ENCODE measurements at places on chromosomes 1 and 21.

DNA sequence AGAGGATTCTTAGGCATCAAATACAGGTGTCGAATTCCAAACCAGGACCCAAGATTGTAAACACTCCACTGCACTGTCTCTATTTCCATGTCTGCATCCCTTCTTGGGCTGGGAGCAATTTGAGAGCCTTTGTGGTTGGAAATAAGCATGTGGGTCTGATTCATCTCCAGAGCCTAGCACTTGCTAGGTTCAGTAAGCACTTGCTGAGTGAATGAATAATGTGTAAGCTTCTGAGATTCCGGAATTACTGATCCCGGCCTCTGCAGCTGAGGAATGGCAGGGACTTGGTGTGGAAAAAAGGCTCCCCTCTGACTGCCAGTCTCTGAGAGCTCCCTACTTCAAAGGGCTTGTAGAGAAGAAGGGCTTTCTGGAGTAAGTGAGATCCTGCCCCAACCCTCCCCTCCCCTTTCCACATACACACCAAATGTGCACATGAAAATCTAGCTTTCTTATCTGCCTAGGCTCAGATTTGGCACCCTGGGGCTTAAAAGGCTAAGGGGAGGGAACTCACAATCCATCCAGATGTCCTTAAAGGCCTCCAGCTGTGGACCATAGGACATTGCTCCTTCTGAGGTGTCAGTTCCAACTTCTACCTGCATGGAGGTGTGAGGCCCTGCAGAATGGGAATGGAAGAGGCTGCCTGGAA lies 39.6 kb upstream of the TRABD2B start:
- peak; percentile 51 for DNase-seq

DNA sequence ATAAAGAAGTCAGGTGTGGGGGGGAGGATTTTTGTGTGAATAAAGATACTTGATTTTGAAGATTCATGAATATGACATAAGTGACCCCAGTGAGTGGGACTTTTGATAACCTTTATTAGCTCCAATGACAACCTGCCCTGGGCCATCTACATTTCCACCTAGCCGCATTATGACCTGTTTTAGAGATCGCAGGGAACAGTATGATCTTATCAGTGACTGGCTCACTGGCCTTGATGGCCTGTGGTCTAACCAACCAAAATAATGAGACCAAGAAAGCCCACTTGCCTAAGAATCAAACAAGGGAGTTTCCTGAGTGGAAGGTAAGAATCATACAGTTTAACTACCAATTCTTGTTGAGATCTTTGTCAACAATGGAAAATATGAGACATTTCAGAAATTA lies 1.8 kb downstream of the ELAPOR1 start:
- no peak for DNase-seq

DNA sequence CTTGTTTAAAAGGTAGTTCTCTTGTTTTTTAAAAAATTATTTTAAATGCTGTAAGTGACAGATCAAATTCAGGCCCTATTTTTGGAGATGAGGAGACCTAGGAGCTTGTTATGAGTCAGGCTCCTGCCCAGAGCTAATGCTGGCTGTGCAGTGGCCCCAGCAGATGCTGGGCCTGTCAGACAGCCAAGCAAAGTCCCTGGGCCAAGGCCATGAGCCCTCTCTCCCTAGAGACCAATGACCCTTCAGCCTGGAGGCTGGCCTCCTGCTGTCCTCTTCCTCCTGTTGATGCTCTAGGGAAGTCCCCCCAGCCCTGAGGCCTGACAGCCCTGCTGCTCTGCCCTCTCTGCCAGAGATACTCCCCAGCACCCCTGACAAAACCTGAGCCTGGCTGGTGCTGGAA lies 128.1 kb upstream of the CTTNBP2NL start:
- DNase-seq = no peak

DNA sequence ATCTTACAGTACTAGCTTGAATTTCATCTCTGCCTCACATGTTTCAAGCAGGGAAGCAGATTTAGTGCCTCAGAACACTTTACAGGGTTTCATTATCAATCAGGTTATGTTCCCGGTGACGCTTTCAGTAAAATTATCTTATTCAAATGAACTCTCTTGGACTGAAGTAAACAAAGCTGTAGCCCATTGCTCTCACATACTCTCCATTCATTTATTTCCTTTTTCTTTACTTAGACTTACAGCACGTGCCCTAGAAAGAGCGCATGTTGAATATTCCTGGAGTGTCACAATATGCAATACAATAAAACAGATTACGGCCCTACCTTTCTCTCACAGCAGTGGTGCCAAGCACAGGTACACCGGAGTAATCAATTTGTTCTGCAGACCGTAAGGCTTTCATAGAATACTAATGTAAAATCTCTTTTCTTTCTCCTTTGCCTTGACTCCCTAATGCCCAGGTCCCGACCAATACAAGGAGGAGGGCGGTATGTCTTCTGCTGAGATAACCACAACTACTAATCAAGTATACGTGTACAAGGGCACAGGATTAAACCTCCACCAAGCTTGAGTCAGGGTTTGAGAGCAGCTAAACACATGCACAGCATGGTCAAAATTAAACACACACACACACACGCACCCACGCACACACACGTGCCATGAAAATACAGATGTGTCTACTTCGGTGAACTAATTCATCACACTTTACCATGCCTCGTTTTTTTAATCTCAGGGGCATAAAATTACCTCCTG lies 62.8 kb downstream of the NRIP1 start:
- DNase-seq = no peak

DNA sequence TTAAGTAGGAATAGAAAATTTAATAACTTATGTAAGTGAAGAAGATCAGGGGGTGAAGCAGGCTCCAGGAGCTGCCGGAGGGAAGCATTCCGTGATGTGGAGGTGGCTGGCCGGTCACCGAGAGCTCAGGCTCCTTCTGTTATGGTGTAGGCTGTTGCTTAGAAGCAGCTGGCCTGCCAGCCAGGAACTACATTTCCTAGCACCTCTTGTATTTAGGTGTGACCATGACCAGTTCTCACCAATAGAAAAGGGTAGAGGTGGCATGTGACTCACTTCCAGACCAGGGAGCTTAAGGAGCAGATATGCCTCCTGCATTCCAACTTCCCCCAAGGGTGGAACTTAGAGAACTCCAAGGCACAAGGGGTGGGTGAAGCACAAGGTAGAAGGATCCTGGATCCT lies 120.7 kb downstream of the ACTL8 start:
- peak; percentile 68 for DNase-seq

- DNase-seq = no peak
Measured at GRCh38 chr1:246304484-246305259, 202.4 kb downstream of the SMYD3 start.

- DNase-seq = peak; percentile 65
Measured at GRCh38 chr1:200445213-200445612, 35.4 kb upstream of the ZNF281 start.

- DNase-seq = peak; percentile 28
Measured at GRCh38 chr21:45838634-45839033, 142.9 kb upstream of the COL6A1 start.

DNA sequence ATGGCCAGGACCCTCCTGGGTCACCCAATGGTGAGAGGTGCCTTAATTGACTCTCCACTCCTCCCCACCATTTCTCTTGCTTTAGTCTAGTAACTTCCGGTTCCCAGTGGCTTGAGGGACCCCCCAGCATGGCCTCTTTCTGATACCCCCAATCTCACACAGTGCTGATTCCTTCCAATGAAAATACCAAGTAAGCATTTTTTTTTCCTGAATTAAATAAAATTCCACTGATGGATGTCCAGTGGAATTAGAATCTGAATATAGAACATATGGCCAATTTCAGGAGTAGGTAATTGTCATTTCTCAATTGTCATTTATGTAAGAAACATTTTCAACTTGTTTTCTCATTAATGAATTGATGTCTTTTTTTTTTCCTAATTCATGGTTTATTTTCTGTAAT lies 9.5 kb downstream of the NOS1AP start:
- no peak for DNase-seq

DNA sequence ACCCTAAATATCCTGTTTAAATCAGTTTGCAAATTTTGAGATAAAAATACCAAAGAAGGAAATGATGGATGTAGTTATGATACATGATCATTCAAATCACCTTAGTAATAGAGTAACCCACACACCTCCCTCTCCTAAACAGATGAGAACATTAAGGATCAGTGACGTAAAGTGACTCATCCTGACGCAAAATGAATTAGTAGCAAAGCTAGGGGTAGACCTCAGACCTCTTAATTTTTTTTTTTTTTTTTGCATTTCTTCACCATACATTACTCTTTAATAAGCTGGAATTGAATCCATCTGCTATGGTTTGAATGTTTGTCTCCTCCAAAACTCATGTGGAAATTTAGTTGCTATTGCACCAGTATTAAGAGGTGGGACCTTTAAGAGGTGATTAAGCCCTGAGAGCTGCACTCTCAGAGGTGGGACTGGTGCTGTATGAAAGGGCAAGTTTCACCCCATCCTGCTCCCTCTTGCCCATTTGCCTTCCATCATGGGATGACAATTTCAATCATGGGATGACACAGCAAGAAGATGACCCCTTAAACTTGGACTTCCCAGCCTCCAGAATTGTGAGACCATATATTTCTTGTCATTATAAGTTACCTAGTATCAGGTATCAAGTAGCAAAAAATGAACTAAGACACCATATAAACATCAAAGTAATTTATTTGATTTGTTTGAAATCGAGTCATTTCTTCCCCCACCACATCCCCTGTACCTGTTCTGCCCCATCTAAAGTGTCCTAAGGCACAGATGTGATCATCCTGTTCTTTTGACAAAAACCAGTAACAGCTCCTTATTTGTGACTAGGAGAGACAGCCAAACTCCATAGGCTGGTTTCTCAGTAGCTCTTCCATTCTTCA lies 114.6 kb upstream of the DUSP10 start:
- peak; percentile 84 for DNase-seq

DNA sequence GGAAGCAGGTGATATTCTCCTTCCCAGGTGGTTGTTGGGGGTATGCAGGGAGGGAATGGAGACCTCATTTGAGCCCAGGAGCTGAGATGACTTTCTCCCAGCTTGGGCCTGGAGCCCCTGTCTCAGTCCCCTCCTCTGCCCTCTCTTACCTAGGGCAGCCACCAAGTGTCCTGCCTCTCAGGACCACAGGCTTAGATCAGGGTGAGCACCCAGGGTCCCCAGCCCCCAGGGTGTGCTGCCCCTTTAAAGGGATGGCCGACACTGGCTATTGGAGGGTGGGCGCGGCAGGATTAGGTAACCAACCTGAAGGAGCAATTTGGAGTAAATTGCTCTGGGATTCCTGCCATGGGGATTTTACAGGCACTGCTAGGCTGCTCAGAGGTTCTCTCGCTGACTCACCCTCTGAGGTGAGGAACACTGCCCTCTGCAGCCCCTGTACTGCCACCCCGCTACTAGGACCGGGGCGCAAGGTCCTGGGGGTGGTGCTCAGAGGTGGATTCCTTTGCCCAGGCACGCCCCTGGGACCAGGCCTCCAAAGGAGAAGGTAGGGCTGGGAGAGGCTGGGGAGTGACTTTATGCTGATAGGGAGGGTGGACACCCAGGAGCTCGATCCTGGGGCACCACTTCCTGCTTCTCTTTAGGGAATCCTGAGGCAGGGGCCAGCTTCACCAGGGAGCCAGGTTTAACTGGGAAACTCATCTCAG lies 1.5 kb downstream of the RPS6KA1 start:
- peak; percentile 26 for DNase-seq

Data from foreskin fibroblast (primary cell).